PC-3 (cell line): ENCODE measurements at places on chromosomes 5 and 9. TPM values are rescaled to one million over a fixed set of nuclear protein-coding genes. Genes with fewer than 3 reads are reported as not detected.

GRCh38 chr5:180212363-180213255 lies 3.6 kb upstream of the RASGEF1C start:
- H3K4me3 ChIP-seq = no peak overlapping the region
- DNase-seq = peak; percentile 65
- H3K36me3 ChIP-seq = no peaks in the 10 kb centered on the region
- H3K27ac ChIP-seq = no peak overlapping the region

- H3K27me3 ChIP-seq = no peaks in the 10 kb centered on the region
- no peaks in the 10 kb centered on the region for H3K36me3 ChIP-seq
- no peak overlapping the region for H3K4me3 ChIP-seq
- H3K27ac ChIP-seq = no peak overlapping the region
- peaks cover 39% of the 10 kb centered on the region for H3K4me1 ChIP-seq
- peak; percentile 84 for DNase-seq
Measured at GRCh38 chr5:137075163-137075970, 423.8 kb downstream of the SPOCK1 start.

Gene SNCB
- 2.1 and 8.6 TPM in 2 replicates for total RNA-seq

Gene PCDHA9
- total RNA-seq = 0.22 and 0.35 TPM in 2 replicates

GRCh38 chr9:112914524-112914923 lies 23.8 kb upstream of the SLC46A2 start:
- H3K4me3 ChIP-seq = no peak overlapping the region
- H3K27ac ChIP-seq = no peak overlapping the region
- DNase-seq = peak; percentile 39
- no peaks in the 10 kb centered on the region for H3K27me3 ChIP-seq
- peaks cover 21% of the 10 kb centered on the region for H3K4me1 ChIP-seq

Gene OCLN
- total RNA-seq = 35.4 and 45.2 TPM in 2 replicates

DNA sequence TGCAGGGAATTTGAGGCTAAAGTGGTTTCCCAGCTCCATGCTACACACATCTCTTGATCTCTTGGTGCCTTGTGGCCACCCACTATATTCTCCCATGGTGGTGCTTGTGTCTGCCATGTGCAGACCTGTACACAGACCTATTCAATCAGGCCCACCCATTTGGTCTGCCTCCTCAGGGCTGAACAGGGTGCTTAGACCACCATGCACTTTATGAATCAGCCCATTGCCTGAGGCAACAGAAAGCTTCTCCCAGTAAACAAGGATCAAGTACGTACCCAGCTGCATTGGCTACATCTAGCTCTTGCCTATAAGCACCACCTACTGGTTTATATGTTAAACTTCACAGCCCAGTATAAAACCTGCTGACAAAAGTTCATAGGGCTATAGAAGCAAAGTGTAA lies 664.3 kb upstream of the EDIL3 start:
- H3K27me3 ChIP-seq = peaks cover 16% of the 10 kb centered on the region; the same call in 1 of the 2 replicates
- DNase-seq = peak; percentile 77
- no peak overlapping the region for H3K27ac ChIP-seq
- no peak overlapping the region for H3K4me3 ChIP-seq
- no peaks in the 10 kb centered on the region for H3K36me3 ChIP-seq
- no peaks in the 10 kb centered on the region for H3K4me1 ChIP-seq

DNA sequence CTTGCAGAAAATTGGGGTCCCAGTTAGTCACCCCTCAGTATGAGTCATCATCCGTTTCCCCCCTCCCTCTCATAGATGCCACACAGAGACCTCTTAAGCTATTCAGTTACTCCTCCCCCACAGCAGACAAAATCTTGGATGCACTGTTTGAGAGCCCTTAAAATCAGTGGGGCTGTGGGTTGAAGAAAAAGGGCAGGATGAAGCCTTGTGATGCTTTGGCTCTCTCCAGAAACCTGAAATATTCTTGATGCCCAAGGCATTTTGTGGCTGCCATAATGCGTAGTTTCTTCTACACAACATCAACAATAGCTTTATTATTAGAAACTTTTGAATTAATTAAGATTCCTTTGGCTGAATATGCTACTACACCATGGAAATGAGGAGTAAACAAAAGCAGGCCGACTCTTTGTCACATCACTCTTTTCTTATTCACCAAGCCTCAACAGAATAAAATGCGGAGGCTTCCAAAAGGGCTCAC lies 133.8 kb downstream of the MRPS30 start:
- no peak overlapping the region for H3K27ac ChIP-seq
- peaks cover 15% of the 10 kb centered on the region for H3K4me1 ChIP-seq
- no peak overlapping the region for H3K4me3 ChIP-seq
- no peak for DNase-seq
- no peaks in the 10 kb centered on the region for H3K27me3 ChIP-seq

Gene DNAJB5
- 7.3 and 9.3 TPM in 2 replicates for total RNA-seq

DNA sequence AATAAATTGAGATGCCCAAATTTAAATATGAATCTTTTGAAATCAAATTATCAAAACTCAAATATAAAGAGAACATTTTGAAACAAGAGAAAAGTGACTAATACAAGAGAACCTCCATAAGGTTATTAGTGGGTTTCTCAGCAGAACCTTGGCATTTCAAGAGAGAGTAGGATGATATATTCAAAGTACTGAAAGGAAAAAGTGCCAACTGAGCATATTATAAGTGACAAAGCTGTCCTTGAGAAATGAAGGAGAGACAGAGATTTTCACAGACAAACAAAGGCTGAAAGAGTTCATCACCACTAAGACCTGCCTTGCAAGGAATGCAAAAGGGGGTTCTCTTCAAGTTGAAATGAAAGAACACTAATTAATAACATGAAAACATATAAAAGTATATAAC lies 366.0 kb downstream of the HINT1 start:
- H3K27me3 ChIP-seq = no peaks in the 10 kb centered on the region
- DNase-seq = no peak
- no peak overlapping the region for H3K4me3 ChIP-seq
- no peaks in the 10 kb centered on the region for H3K36me3 ChIP-seq

DNA sequence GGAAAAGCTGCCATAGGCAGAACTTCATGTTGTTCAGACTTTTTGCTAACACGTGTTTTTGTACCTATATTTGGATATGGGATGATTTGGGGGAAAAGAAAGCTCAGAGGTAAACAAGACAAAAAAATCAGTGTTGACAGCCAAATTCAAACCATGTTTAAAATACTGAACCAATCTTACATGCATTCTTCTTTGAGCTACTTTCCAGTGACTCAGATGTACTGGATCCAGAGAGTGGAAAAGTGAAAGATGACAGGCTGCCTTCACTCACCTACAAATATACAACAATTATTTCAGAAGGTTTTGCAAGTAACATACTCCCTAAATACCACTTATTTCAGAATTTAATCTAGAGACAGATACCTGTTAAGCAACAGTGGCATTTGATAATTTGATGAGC lies 165.7 kb downstream of the MPDZ start:
- H3K27me3 ChIP-seq = no peaks in the 10 kb centered on the region
- DNase-seq = peak; percentile 14
- H3K36me3 ChIP-seq = no peaks in the 10 kb centered on the region
- peak overlapping the region; percentile 29 for H3K27ac ChIP-seq

DNA sequence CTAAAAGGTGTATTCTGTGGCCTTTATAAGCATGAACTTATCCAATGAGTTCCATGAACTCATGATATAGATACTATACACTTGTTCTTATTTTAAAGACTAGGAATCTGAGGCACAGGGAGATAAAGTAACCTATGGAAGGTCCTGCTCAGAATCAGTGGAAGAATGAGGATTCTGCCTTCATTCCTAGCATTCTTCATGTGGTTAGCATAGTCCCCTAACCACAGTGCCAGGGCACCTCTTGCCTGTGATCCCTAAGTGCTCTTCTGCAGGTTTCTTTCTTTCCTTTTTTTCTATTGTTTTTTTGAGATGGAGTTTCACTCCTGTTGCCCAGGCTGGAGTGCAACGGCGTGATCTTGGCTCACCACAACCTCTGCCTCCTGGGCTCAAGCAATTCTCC lies 174.1 kb downstream of the C9orf152 start:
- H3K4me3 ChIP-seq = no peak overlapping the region
- no peaks in the 10 kb centered on the region for H3K36me3 ChIP-seq

DNA sequence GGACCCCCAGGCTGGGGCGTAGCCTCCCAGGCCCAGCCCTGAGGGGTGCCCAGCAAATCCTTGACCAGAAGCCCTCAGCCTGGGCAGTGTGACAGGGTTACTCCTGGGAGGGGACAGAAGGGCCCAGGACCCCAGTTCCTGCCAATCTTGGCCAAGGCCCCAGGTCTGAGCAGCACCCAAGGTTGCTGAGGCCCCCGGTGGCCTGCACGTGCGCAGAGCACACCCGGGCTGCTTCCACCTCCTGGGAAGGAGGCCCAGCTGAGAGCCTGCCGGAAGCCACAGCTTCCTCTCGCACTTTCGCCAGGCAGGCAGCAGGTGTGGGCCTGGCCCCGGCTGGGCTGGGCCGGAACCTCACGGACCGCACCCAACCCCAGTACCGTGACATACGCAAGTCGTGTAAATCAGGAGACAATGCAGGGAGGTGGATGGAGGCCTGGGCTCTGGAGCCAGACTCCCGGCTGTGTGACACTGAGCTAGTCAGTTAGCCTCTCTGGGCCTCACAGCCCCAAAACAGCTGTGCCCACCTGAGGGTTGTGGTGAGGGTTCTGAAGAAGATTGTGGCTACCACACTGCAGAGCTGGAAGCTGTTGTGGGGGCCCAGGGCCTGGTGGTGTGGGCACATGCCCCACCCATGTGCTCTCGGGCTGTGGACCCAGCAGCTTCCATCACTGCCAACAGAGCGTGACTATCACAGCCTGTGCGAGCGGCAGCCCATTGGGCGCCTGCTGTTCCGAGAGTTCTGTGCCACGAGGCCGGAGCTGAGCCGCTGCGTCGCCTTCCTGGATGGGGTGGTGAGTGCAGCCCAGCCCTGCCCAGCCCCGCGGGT lies 5.1 kb downstream of the GRK6 start:
- peaks cover 9% of the 10 kb centered on the region; the same call in 1 of the 2 replicates for H3K36me3 ChIP-seq
- no peaks in the 10 kb centered on the region for H3K27me3 ChIP-seq

Gene FAM151B
- 1.7 and 2.3 TPM in 2 replicates for total RNA-seq

- H3K4me1 ChIP-seq = peaks cover 36% of the 10 kb centered on the region
- peaks cover 32% of the 10 kb centered on the region for H3K36me3 ChIP-seq
- no peaks in the 10 kb centered on the region for H3K27me3 ChIP-seq
- DNase-seq = peak; percentile 15
- H3K4me3 ChIP-seq = no peak overlapping the region
Measured at GRCh38 chr9:21853414-21853813, 51.0 kb downstream of the MTAP start.

- H3K36me3 ChIP-seq = no peaks in the 10 kb centered on the region
- no peak for DNase-seq
- H3K27ac ChIP-seq = no peak overlapping the region
- H3K4me3 ChIP-seq = no peak overlapping the region
- no peaks in the 10 kb centered on the region for H3K27me3 ChIP-seq
- no peaks in the 10 kb centered on the region for H3K4me1 ChIP-seq
Measured at GRCh38 chr9:78682216-78682615, 385.3 kb downstream of the PSAT1 start.

DNA sequence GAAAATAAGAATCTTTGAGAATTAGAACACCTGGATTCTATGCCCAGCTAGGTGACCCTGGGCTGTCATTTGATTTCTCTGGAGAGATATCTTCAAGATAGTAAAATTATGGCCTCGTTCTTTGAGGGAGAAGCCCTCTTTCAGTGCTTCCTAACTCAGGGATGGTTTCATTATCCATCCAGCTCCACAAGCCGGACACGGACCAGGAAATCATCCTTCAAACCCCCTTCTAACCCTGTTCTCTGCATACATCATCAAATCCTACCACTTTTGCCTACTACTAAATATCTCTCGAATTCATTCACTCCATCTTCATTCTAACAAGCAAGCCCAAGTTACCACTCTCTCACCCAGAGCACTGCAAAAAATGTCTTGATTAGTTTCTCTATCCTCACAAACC lies 57.2 kb downstream of the MAPKAP1 start:
- peaks cover 28% of the 10 kb centered on the region for H3K4me1 ChIP-seq
- peak overlapping the region; percentile 35; the same call in 1 of the 2 replicates for H3K4me3 ChIP-seq
- H3K27ac ChIP-seq = peak overlapping the region; percentile 93
- DNase-seq = no peak

DNA sequence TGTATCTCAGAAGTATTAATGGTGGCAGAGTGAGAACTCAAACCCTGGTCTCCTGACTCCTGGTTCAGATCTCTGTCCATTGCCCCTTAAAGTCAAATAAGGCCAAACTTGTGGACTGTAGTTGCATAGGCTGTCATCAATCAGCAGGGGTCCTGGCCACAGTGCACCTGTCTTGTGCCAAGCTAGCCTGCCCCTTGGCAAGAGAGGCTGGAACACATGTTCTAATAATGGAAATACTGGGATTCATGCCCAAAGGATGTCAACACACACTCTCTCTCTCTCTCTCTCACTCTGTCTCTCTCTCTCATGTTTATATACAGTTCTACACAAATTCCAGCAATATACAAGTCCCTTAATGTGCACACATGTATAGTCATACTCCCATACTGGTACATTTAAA lies 44.3 kb downstream of the GLRA1 start:
- no peaks in the 10 kb centered on the region for H3K4me1 ChIP-seq
- no peaks in the 10 kb centered on the region for H3K27me3 ChIP-seq
- DNase-seq = no peak
- H3K27ac ChIP-seq = no peak overlapping the region
- no peak overlapping the region for H3K4me3 ChIP-seq
- H3K36me3 ChIP-seq = no peaks in the 10 kb centered on the region

Gene C9orf153
- total RNA-seq = 1.9 TPM in 1 of 2 replicates, not detected in the other

GRCh38 chr9:94482110-94482509 lies 72.8 kb upstream of the PCAT7 start:
- no peak for DNase-seq
- H3K4me1 ChIP-seq = no peaks in the 10 kb centered on the region
- H3K4me3 ChIP-seq = no peak overlapping the region
- H3K27ac ChIP-seq = no peak overlapping the region

GRCh38 chr9:89277454-89277853 lies 33.5 kb upstream of the CKS2 start:
- no peak overlapping the region for H3K4me3 ChIP-seq
- H3K27ac ChIP-seq = no peak overlapping the region
- H3K4me1 ChIP-seq = no peaks in the 10 kb centered on the region
- no peak for DNase-seq

DNA sequence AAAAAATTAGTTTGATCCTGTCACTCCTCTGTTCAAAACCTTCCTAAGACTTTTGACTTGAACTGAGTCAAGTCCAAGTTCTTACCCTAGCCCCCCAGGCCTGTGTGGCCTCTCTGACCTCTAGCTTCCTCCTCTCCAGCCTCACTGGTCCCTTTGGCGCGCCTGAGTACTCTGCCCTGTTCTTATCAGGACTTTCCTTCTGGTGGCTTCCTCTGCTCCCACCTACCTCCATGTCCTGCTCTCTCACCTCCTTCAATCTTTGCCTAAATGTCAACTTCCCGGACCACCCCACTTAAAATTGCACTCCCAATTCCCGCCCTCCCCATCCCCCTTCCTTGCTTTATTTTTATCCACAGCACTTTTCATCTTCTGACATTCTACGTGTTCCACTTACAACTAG lies 526.1 kb upstream of the KLF4 start:
- no peaks in the 10 kb centered on the region for H3K27me3 ChIP-seq

DNA sequence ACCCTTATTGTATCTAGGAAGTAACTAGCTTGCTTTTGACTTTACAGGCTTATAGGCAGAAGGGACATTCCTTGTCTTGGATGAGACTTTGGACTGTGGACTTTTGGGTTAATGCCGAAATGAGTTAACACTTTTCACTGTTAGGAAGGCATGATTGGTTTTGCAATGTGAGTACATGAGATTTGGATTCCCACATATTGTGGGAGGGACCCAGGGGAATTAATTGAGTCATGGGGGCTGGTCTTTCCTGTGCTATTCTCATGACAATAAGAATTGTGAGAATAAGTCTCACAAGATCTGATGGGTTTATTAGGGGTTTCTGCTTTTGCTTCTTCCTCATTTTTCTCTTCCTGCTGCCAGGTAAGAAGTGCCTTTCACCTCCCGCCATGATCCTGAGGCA lies 417.5 kb downstream of the HINT1 start:
- H3K36me3 ChIP-seq = no peaks in the 10 kb centered on the region
- no peak for DNase-seq
- H3K27me3 ChIP-seq = no peaks in the 10 kb centered on the region

Gene NUDT12
- 9.2 and 10.9 TPM in 2 replicates for total RNA-seq
